ENCODE measurements at places on chromosomes 5 and 9.

DNA sequence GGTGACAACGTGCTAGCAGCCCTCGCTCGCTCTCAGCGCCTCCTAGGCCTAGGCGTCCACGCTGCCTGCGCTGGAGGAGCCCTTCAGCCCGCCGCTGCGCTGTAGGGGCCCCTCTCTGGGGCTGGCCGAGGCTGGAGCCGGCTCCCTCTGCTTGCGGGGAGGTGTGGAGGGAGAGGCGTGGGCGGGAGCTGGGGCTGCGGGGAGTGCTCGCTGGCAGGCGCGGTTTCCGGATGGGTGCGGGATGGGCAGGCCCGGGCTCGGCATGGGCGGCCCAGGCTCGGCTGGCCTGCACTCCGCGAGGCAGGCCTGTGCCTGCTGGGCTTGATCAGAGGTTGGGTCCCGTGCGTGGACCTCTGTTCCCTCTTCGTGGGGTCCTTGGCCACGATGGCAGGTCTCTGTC is 472.6 kb downstream of the PRR16 start:
- no peak for DNase-seq

DNA sequence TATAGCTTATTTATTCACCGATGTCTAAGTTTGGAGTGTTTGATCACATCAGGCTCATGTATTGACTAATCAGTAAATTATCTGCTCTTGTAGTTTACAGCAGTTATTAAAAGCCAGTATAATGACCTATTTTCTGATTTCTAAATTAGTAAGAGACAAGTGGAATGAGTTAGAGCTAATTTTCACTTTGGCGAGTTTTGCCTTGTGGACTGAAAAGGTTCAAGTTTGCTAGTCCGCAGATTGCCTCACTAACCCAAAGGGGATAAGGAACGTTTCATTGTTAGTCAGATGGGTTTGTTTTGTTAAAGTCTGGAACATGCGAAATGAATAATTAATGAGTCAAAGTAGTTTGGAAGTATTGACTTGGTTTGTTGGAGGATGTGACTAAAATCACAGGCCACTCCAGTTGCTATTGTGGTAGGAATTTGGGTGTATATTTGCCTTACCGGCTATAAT is 40.1 kb downstream of the SMARCA2 start:
- DNase-seq, result no peak

GRCh38 chr5:52339285-52339684 is 448.4 kb upstream of the ITGA1 start:
- DNase-seq, result no peak

GRCh38 chr5:176596689-176597416 is 13.1 kb downstream of the GPRIN1 start:
- peak; percentile 75 for DNase-seq

GRCh38 chr9:105069696-105070095 is 141.7 kb upstream of the ABCA1 start:
- DNase-seq, result no peak

DNA sequence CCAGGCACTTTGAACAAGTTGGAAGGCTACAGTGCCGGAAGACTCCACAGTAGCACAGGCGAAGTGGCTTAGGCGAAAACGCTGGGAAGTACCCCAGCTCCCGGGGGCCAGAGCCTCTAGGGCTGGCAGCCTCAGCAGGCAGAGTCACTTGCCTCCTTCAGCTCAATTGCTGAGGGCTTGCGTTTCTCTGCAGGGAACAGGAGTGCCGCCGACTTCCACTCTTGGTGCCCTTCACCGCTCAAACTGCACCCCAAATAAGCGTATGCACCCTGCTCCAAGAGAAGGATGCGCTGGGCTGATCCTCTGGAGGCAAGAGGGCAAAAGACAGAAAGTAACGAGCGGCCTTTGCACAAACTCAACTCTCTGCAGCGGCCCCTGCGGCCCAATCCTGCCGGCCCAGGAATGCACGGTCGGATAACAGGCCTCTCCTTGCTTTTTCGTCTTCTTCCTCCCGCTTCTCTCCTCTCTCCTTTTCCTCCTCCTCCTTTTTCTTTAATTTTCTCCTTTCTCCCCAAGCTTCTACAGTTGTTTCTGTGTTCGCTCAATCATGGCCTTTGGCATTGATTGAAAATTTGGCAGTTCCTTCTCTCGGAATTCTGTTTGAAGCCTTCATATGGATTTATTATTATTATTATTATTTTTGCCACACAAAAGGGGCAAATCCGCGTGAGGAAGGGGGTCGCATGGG is 1.1 kb upstream of the S1PR3 start:
- no peak for DNase-seq

Data from CD4-positive, alpha-beta T cell treated with Interleukin-4 for 4 hours (primary cell).